Breast epithelium (tissue), 4 donors: ENCODE measurements at places on chromosomes 12 and 14. TPM values are rescaled to one million over a fixed set of nuclear protein-coding genes. Genes with fewer than 3 reads are reported as not detected.

Gene POTEM
- total RNA-seq = not detected

Gene ADAM20
- total RNA-seq = 4.4 TPM

DNA sequence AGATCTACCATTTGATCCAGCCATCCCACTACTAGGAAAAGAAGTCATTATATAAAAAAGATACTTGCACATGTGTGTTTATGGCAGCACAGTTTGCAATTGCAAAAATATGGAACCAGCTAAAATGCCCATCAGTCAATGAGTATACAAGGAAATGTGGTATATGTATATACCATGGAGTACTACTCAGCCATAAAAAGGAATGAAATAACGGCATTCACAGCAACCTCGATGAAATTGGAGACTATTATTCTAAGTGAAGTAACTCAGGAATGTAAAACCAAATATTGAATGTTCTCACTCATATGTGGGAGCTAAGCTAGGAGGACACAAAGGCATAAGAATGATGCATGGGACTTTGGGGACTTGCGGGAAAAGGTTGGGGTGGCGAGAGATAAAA lies 402.6 kb downstream of the RAD51B start:
- H3K27me3 ChIP-seq = no peaks in the 10 kb centered on the region
- no peaks in the 10 kb centered on the region for H3K36me3 ChIP-seq
- DNase-seq = no peak
- no peak overlapping the region for H3K27ac ChIP-seq
- no peaks in the 10 kb centered on the region for H3K4me1 ChIP-seq
- H3K4me3 ChIP-seq = no peak overlapping the region

- H3K4me3 ChIP-seq = no peak overlapping the region
- no peak for DNase-seq
- H3K4me1 ChIP-seq = no peaks in the 10 kb centered on the region
Observed at GRCh38 chr14:48584031-48584430, 908.6 kb upstream of the MDGA2 start.

GRCh38 chr14:75279763-75280290 lies 1.2 kb downstream of the FOS start:
- no peaks in the 10 kb centered on the region for H3K27me3 ChIP-seq
- peak overlapping the region; percentile 100 for H3K27ac ChIP-seq
- no peaks in the 10 kb centered on the region for H3K36me3 ChIP-seq
- DNase-seq = no peak
- no peaks in the 10 kb centered on the region for H3K4me1 ChIP-seq
